ENCODE measurements at places on chromosomes 13 and 19. TPM values are rescaled to one million over a fixed set of nuclear protein-coding genes. Genes with fewer than 3 reads are reported as not detected.

LILRB1 gene
- total RNA-seq: not detected

PSG7 gene
- total RNA-seq: not detected

KASH5 gene
- not detected for total RNA-seq

DIAPH3 gene
- total RNA-seq: 10.1 TPM

ZNF132 gene
- not detected for total RNA-seq

FAM216B gene
- total RNA-seq: not detected

GRCh38 chr13:104773775-104774174 is 1707.6 kb upstream of the SLC10A2 start:
- no peaks in the 10 kb centered on the region for H3K36me3 ChIP-seq
- H3K4me1 ChIP-seq: 0 out of 2 replicates have a peak, but pooled peaks cover 2% of the 10 kb centered on the region
- H3K27me3 ChIP-seq: no peaks in the 10 kb centered on the region
- no peak overlapping the region for H3K4me3 ChIP-seq
- peak; percentile 71 for DNase-seq
- no peak overlapping the region for H3K27ac ChIP-seq

DNA sequence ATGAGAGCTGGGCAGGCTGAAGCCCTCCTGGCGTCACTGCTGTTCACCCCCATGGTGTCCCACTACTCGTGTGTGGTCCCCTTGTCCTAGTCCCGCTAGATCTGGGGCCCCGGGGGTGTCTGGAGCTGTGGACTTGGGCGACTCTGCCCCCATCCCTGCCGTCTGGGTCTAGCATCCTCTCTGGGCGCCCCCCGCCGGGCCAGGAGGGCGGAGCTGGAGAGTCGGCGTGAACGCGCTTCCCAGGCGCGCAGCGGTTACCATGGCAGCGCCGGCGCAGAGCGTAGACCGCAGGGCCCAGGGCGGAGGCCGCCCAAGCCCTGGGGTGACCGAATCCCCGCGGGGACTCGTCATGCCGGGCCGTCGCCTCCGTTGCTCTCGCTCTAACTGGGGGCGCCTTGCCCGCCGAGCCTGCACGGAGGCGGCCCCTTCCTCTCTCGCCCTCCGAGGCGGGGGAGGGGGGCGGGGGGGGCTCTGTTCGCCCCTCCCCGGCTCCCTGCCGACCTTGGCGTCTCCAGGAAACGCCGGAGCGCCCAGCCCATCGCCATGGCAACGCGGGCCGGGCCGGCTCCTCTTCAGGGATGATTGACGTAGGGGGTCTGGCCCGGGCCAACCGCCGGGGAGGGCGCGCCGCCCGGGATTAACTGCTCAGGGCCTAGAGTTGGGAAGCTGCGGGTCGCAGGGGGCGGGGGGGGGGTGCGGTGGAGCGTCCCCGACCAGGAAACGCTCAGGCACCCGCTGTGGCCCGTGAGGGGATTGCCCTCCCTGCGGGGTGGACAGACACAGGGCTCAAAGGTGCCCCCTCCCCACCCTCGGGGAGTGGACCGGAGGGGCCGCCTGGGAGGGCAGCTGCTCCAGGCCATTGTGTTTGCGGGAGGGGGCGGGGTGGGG is 8.9 kb downstream of the ISYNA1 start:
- no peaks in the 10 kb centered on the region for H3K27me3 ChIP-seq
- no peak overlapping the region for H3K4me3 ChIP-seq
- no peaks in the 10 kb centered on the region for H3K4me1 ChIP-seq

DNA sequence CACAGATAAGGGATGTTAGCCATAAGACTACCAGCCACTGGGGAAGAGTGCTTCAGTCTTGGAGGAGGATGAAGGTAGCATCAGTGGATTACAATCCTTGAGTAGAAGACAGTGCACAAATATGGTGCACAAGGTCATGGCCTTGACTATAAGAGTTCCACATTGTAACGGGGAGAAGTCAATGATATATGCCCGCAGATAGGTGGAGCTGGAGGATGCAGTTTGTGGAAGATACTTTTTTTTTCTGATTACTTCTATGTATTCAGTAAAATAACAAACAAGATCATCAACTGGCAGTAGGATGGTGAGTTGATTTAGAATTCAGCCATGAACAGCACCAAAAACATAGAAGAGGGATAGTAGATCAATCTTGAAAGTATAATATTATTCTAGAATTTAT is 926.8 kb upstream of the MIR17HG start:
- H3K4me3 ChIP-seq: no peak overlapping the region
- peaks cover 4% of the 10 kb centered on the region for H3K4me1 ChIP-seq
- DNase-seq: peak; percentile 22

- no peak overlapping the region for H3K4me3 ChIP-seq
- no peak for DNase-seq
- no peaks in the 10 kb centered on the region for H3K36me3 ChIP-seq
- peaks cover 21% of the 10 kb centered on the region for H3K27me3 ChIP-seq
- H3K4me1 ChIP-seq: no peaks in the 10 kb centered on the region
- H3K27ac ChIP-seq: no peak overlapping the region
Measured at GRCh38 chr13:101982903-101983302, 418.9 kb downstream of the FGF14 start.

- DNase-seq: no peak
- no peak overlapping the region for H3K4me3 ChIP-seq
- H3K36me3 ChIP-seq: no peaks in the 10 kb centered on the region
Measured at GRCh38 chr13:30607908-30608307, 9.8 kb upstream of the USPL1 start.

DNA sequence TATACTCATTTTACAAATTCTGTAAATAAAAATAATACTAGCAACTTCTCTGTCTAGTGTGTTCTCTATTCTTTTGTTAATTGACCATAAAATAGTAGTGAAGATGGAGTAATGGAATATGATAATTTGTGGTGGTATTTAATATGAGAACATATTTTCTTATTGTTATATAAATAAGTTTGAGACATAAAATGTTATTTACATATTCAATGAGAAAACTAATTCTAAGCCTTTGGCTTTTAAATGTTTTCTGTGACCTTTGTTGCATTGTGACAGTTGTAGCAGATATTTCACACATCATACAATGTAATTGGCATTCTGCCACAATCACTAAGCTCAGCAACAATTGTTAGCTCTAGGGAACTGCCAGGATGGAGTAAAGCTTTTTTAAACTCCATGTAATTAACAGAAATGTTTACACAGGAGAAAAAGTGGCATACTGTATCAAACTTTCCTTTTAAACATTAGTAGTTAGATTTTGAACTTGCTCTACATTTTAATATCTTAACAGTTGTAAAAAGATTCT is 562.1 kb upstream of the PCDH9 start:
- H3K27me3 ChIP-seq: no peaks in the 10 kb centered on the region
- H3K4me1 ChIP-seq: no peaks in the 10 kb centered on the region
- no peak overlapping the region for H3K27ac ChIP-seq
- H3K4me3 ChIP-seq: no peak overlapping the region

- no peaks in the 10 kb centered on the region for H3K27me3 ChIP-seq
- H3K4me1 ChIP-seq: no peaks in the 10 kb centered on the region
- no peak for DNase-seq
- H3K4me3 ChIP-seq: no peak overlapping the region
- no peak overlapping the region for H3K27ac ChIP-seq
Measured at GRCh38 chr19:3790941-3791340, 4.8 kb upstream of the MATK start.

DNA sequence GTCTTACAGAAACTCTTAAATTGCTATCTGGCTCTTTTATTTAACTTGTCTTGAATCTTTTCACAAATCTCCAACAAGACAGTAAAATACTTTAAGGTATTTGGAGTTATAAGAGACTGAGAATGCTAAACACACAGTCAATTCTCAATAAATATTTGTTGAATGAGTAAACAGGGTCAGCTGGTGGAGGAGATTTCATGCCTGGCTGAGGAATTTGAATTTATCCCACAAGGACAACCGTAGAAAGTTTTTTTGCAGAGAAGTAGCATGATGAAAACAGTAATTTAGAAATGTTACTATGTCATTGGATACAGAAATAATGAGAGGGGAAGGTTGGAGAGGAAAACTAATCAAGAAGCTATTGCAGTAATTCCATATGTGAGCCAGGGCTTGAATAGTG is 1223.7 kb downstream of the PCDH17 start:
- no peaks in the 10 kb centered on the region for H3K27me3 ChIP-seq
- no peaks in the 10 kb centered on the region for H3K36me3 ChIP-seq
- H3K4me3 ChIP-seq: no peak overlapping the region
- H3K4me1 ChIP-seq: no peaks in the 10 kb centered on the region

DNA sequence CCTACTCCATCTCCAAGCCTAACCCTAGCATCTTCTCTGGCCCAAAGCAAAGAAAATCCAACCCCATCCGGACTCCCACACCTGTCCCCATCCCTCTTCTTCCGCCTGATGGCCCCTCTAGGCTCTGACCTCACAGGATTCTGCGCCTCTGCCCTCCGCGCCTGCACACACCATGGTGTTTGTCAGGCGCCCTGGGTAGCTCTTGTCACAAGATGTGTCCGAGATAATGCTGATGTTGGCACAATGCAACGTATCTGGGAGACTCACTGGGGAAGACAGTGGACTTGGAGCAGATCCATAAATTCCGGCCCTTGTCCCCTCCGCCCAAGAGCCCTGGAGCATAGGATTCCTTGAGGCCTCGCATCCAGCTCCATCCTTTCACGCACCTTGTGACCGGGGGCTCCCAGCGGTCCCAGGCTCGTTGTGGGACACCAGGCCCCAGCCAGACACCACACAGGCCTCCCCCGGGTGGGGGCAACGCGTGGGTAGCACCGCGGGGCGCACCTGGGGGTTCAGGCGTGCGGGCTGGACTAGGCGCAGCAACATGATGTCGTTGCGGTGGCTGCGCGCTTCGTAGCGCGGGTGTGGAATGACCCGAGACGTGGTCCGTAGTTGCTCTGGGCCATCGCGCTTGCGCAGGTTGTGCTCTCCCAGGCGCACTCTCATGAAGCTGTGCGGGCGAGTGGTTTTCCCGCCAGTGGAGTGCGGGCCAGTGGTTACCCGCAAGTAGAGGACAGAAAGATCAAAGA is 3.1 kb upstream of the KLK1 start:
- no peaks in the 10 kb centered on the region for H3K36me3 ChIP-seq
- H3K4me1 ChIP-seq: no peaks in the 10 kb centered on the region
- peaks cover 48% of the 10 kb centered on the region for H3K27me3 ChIP-seq
- H3K27ac ChIP-seq: no peak overlapping the region
- DNase-seq: no peak

- peaks cover 15% of the 10 kb centered on the region for H3K4me1 ChIP-seq
- H3K27ac ChIP-seq: no peak overlapping the region
- H3K27me3 ChIP-seq: no peaks in the 10 kb centered on the region
- DNase-seq: no peak
Measured at GRCh38 chr19:38378866-38379265, 4.5 kb downstream of the PSMD8 start.

DNA sequence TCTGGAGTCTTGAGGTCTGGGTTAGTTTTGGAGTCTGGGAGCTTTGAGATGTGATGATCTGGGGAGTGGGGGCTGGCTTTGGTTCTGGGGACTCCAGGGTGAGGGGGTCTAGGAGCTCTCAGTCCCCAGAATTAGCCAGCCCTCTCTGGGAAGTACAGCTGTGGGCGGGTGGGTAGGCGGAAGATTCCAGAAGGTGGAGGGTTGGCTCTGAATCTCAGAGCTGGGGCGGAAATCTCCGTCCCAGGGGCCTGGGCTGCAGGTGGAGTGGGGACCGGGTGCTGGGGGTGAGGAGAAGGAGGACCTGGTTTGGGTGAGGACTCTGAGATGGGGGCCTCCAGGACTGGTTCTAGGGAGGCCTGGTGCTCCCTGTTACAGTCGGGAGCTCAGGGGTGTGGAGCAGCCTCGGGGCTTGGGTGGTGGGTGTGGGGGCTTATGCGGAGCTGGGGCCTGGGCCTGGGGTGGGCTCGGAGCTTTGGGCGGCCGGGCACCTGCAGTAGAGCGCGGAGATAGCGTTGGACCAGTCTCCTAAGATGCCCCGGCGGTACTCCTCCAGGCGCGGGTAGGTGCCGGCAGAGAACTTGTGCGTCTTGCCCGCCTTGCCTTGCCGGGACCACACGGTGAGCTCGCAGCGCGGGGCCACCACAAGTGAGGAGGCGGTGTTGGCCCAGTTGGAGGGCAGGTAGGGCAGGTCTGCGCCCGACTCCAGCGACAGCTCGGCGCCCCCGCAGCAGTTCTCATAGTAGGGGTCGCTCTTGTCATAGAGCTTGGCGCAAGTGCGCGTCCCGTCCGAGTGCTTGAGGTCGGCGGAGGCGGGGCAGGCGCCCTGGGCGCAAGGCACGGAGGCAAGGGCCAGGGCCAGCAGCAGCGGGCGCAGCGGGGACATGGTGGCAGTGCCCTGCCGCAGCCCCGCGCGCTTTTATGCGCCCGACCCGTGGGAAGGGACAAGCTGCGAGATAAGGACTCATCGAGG is at the start of gene SYCN:
Gene SYCN (minus strand): TSS at position 892 of the 970 bp plus-strand sequence. CDS start 9 bp downstream, at position 883.
- no peak within 1 kb of the TSS for H3K27ac ChIP-seq
- no peaks in the 10 kb centered on the region for H3K4me1 ChIP-seq
- DNase-seq: no peak
- H3K36me3 ChIP-seq: no peaks in the 10 kb centered on the region

GRCh38 chr19:39251846-39252245 is 3.2 kb upstream of the IFNL4 start:
- no peaks in the 10 kb centered on the region for H3K36me3 ChIP-seq
- no peak overlapping the region for H3K4me3 ChIP-seq
- DNase-seq: no peak
- no peaks in the 10 kb centered on the region for H3K4me1 ChIP-seq

- H3K27ac ChIP-seq: no peak overlapping the region
- no peak for DNase-seq
- 0 out of 2 replicates have a peak, but pooled peaks cover 5% of the 10 kb centered on the region for H3K4me1 ChIP-seq
Measured at GRCh38 chr19:49217382-49217781, 59.8 kb downstream of the TRPM4 start.

- no peak for DNase-seq
- H3K27ac ChIP-seq: no peak overlapping the region
- H3K4me3 ChIP-seq: no peak overlapping the region
- no peaks in the 10 kb centered on the region for H3K4me1 ChIP-seq
- H3K36me3 ChIP-seq: no peaks in the 10 kb centered on the region
Measured at GRCh38 chr19:38135150-38135998, 88.6 kb downstream of the DPF1 start.

GRCh38 chr19:18435842-18436670 is 1.9 kb downstream of the ISYNA1 start:
- H3K4me1 ChIP-seq: no peaks in the 10 kb centered on the region
- no peaks in the 10 kb centered on the region for H3K27me3 ChIP-seq
- no peak overlapping the region for H3K4me3 ChIP-seq
- DNase-seq: no peak
- H3K27ac ChIP-seq: no peak overlapping the region

GRCh38 chr13:70842062-70842644 is 733.9 kb upstream of the KLHL1 start:
- no peaks in the 10 kb centered on the region for H3K4me1 ChIP-seq
- H3K4me3 ChIP-seq: no peak overlapping the region
- H3K36me3 ChIP-seq: no peaks in the 10 kb centered on the region
- no peaks in the 10 kb centered on the region for H3K27me3 ChIP-seq
- peak; percentile 2 for DNase-seq

GRCh38 chr19:44626048-44626624 is 12.8 kb downstream of the IGSF23 start:
- peak; percentile 96 for DNase-seq
- peaks cover 4% of the 10 kb centered on the region for H3K36me3 ChIP-seq
- peaks cover 23% of the 10 kb centered on the region for H3K4me1 ChIP-seq
- no peaks in the 10 kb centered on the region for H3K27me3 ChIP-seq

- H3K4me1 ChIP-seq: no peaks in the 10 kb centered on the region
- no peaks in the 10 kb centered on the region for H3K27me3 ChIP-seq
- no peak overlapping the region for H3K27ac ChIP-seq
- no peak for DNase-seq
- peaks cover 8% of the 10 kb centered on the region for H3K36me3 ChIP-seq
- H3K4me3 ChIP-seq: no peak overlapping the region
Measured at GRCh38 chr13:52029569-52029968, 5.1 kb downstream of the UTP14C start.

- no peak overlapping the region for H3K27ac ChIP-seq
- no peaks in the 10 kb centered on the region for H3K27me3 ChIP-seq
- no peaks in the 10 kb centered on the region for H3K4me1 ChIP-seq
Measured at GRCh38 chr19:12603714-12604113, 6.9 kb downstream of the ZNF490 start.

Data from PC-3 (cell line).